ENCODE measurements at places on chromosomes 5 and 9.

DNA sequence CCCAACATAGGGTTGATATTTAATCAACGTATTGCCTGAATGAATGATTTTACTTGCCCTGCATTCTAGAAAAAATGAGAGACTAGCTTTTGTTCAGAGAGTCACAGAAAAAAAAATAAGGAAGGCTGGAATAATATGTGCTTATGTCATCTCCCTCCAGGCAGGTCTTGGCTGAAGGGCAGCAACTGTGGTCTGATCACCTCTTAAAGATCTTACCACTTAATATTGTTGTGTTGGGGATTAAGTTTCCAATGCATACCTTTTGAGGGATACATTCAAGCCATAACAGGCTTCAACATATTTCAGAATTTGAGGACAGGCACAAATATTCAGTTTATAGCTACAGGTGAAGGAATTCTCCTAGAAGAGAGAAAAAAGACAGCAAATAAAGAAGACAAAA is 157.3 kb upstream of the S1PR3 start:
- no peak for DNase-seq

DNA sequence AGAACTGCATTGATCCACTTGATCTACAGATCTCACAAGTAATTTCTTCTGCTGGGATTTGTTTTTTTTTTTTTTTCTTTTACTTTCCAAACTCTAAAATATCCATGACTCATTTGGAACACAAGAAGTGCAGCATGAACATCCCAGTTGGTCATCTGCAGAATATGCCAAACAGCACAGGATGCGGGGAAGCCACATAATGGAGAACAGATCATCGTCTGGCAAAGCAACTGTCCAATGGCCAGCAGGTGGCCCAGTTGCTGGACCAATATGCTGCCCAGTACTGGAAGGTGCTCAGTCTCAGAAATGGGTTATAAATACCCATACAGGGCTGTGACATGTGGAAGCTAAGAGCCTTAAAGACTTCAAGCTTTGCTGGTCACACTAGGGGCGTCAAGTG is 221.3 kb upstream of the TAS2R1 start:
- no peak for DNase-seq

DNA sequence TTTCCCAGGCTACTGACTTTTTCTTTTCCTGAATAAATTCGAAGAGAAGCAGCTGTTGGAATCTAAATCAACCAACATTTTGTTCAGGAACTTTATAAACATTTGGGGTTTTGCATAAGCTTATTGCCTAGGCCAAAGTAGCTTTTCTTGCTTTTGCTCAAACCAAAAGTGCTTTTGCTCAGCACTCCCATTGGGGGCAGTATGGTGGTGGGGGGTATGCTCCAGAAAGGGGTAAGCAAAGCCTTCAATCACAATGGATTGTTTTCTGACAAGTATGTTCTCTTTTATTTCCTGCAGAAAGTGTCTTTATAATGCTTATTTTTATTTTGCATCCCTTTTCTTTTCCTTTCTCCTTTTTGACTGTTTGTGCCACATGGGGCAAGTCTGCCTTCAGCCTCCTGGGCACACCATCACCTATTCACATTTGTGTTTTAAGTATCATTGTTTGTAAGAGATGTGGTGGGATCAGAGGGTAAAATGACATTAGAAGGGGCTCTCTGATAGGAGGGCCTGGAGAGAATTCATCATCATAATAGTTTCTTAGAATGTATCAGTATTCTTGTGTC is 86.0 kb downstream of the PRDM6 start:
- no peak for DNase-seq

GRCh38 chr9:83146325-83146724 is 83.4 kb upstream of the RASEF start:
- DNase-seq: no peak
